ENCODE measurements at places on chromosomes 11 and 22.

GRCh38 chr11:132595246-132595645, 937.1 kb downstream of the OPCML start:
- no peak for DNase-seq

DNA sequence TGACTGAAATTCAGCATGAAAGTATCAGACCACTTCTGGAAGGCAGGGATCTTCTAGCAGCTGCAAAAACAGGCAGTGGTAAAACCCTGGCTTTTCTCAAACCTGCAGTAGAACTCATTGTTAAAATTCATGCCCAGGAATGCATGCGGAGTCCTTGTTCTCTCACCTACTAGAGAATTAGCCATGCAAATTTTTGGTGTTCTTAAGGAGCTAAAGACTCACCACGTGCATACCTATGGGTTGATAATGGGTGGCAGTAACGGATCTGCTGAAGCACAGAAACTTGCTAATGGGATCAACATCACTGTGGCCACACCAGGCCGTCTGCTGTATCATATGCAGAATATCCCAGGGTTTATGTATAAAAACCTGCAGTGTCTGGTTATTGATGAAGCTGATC, 19.1 kb downstream of the ZBTB44 start:
- DNase-seq, result no peak

DNA sequence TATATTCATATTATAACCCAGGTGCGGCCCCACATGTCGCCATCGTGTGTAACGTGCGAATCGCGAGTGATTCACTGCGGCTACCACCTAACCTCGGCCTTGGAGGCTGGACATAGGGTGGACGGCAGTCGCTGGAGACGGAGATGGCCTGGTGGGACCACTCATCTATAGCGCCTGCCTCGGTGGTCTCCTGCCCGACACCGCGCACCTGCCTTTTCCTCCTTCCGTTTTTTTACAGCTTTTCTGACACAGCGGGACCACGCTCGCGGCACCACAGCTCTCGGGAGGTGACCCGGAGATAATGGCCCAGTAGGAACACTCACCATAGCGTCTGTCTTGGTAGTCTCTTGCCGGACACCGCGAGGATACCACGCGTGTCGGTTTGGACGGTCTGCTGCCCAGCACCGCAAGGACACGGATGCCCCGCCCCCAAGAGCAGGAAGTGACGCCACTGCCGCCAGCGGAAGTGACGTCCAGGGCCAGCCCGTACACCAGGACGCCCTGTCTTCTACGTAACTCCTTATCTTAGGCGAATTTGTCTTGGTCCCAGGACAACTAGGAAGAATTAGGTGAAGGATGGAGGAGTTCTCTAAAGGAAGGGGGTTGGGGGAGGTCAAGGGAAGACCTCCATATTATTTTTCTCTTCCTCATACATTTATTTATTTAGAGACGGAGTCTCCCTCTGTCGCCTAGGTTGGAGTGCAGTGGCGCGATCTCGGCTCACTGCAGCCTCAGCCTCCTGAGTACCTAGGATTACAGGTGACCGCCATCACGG, 6.4 kb downstream of the SNU13 start:
- peak; percentile 73 for DNase-seq

- no peak for DNase-seq
Measured at GRCh38 chr11:95341221-95341620, 110.2 kb upstream of the SESN3 start.

- no peak for DNase-seq
Measured at GRCh38 chr11:5071799-5072198, 2.4 kb downstream of the OR52E1 start.

DNA sequence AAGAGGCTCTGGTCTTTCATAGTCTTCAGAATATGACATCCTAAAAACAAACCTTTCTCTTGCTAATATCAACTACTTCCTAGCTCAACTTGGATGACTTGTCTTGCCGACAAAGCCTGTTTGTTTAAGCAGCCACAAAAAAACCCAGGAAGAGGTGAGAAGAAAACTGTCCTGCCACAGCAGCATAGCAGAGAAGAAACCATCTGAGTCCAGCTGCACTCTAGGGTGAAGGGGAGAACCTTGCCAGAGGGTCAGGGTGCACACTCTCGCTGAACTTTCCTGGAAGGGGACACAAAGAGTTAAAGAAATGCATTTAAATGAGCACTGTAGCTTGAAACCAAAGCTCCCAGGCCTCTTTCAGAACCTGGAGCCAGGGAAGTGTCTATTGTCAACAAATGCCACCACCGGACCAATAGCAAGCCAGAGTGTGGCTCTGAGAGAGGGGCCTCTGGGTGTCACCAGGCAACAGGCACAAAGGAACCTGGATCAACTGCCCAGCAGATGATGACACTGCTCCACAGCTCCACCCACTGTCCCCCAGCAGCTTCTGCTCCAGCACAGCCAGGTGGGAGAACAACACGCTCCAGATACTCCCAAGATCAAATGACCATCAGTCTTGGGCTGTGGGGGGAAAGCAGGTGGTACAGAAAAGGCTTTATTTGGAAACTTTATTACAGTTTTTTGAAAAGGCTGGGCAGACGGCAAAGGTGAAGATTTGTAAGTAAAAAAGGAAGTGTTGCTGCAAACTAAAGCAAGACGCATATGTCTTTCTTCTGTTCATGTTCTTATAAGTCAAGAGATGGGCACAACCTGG, 105.7 kb downstream of the RASSF10 start:
- no peak for DNase-seq

- no peak for DNase-seq
Measured at GRCh38 chr11:34865261-34865660, 50.9 kb downstream of the APIP start.

DNA sequence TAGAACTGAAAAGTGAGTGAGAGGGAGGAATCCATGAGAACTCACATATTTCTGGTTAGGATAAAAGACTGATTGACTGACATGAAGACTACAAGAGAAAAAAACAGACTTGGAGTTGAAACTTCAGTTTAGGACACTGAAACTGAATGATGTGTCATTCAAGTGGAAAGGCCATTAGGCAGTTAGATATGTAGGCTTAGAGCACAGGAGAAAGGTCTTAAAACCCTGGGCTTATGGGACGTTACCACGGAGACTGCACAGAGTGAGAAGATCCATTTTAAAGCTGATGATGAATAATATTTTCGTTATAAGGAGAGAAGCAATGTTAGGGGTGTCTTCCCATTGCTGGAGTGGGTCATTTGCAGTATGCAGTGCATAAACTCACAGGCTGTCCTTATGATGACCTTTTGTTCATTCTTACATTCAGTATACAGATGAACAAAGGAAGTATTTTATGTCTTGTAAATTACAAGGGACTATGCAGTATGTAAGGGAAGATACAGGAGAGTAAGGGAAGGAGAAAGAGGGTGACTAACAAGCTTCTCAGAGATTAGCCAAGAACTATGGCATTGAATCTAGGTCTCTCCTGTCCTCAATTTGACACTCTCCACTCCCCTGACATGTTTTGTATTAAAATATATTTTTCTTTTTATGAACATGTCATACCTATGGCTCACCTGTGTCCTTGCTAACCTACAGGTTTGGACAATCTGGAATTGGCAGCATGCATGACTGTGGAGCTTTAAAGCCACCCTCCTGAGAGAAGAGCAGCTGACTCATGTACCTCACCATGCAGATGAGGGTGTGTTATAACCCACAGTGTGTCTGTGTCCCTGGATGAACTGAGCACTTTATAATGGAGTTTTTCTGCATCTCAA, 63.7 kb downstream of the MAML2 start:
- DNase-seq, result no peak

DNA sequence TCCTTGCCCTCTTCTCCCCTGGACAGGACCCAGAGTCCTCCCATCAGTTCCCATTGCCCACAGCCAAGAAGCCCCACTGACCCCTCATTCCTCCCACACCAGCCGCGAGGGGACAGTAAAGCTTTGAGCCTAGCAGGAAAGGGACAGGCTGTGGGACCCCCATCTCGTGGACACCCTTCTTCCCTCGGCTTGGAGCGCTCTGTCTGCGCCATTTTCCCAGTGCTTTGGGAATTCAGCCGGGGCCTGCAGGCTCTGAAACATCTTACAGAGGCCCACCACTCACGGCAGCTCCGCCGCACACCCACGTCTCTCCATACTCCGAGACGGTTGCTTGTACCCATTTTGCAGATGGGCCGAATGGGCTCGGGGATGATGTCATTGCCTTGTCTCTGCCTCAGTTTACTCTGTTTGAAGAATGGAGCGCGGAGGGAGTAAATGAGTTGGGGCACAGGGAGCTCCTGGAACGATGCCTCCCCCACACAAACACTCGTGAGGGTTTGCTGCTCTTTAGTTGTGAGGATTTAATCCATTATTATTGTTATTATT, 447.7 kb downstream of the TBC1D22A start:
- DNase-seq, result no peak

DNA sequence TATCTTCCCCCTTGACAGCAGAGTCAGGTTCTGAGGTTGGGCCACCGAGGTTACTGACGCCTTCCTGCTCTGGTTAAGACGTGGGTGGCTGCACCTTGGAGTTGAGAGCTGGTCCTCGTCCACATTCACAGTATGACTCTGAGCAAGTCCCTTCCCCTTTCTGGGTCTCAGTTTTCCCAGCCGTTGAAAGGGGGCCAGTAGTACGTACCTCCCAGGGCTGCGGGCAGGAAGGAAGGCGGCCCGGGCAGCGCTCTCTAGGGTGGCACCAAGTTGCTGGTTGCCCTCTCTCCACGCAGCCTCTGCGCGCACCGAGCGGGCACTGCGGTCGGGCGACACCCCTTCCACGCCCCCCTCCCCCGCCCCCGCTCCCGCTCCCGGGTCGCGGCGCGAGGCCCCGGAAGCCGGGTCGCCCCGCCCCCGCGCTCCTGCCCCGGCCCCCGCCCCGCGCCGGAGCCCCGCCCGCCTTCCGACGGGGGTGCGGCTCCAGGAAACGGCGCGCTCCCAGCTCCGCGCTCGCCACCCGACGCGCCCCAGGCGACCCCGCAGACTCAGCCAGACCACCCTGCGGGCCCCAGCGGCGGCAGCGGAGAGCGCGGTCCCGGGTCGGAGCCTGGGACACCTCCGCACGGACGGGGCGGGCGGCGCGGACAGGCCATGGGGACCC, at the start of gene EHBP1L1:
Gene EHBP1L1 (plus strand): TSS at position 486 of the 664 bp plus-strand sequence. CDS start 250 bp downstream, outside the sequence.
- peak; percentile 89 for DNase-seq

Measured in GM19239 (cell line).